ENCODE measurements at places on chromosomes 12 and 14. TPM values are rescaled to one million over a fixed set of nuclear protein-coding genes. Genes with fewer than 3 reads are reported as not detected.

GRCh38 chr14:70442750-70443149, 9.2 kb upstream of the ADAM21 start:
- H3K36me3 ChIP-seq = peaks cover 19% of the 10 kb centered on the region
- no peak overlapping the region for H3K4me3 ChIP-seq
- no peak for DNase-seq
- H3K4me1 ChIP-seq = no peaks in the 10 kb centered on the region
- H3K27me3 ChIP-seq = peaks cover 2% of the 10 kb centered on the region

DNA sequence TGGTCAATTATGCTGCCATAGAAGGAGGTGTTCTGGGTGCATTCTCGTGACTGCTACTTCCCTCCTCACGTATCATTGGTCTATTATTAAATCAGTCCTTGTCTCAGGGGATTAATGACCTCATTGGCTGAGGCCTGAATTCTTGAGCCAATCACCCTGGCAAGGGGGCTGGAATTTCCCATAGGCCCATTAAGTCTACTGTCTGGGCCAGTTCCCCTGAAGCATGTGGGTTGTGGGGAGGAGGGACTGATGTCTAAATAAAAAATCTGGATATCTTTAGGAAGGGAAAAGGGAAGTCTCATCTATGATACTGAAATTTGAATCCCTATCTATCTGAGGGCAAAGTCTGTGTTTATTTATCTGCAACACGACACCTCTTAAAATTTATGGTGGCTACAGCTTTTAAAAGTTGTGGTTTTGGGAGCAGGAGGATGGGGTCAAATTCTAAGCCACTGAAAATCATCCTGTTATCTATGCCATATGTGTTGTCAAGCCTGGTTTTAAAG, 71.9 kb downstream of the DYRK2 start:
- no peak overlapping the region for H3K4me3 ChIP-seq
- H3K27me3 ChIP-seq = peaks cover 6% of the 10 kb centered on the region
- DNase-seq = no peak
- H3K27ac ChIP-seq = no peak overlapping the region
- no peaks in the 10 kb centered on the region for H3K4me1 ChIP-seq

DNA sequence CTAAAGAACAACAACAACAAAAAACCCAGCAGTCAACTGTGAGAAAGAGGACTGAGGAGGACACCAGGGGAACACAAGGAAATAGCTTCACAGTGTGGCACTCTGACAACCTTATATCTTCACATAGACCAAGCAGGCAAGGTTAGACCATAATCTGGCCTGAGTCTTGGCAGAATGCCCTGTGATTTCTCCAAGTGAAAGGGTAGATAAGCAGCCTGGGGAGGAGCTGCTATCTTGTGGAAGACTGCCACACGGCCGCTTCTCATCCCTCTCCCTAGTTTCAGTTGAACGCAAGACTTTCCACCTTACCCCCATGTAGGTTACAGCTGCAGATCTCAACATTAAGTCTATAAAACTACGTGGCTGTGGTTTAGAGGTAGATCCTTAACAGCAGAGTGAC, 3.7 kb downstream of the SLC25A21 start:
- no peaks in the 10 kb centered on the region for H3K27me3 ChIP-seq
- DNase-seq = no peak
- H3K4me1 ChIP-seq = no peaks in the 10 kb centered on the region
- no peak overlapping the region for H3K27ac ChIP-seq
- H3K4me3 ChIP-seq = no peak overlapping the region

- no peaks in the 10 kb centered on the region for H3K27me3 ChIP-seq
- DNase-seq = no peak
- H3K4me3 ChIP-seq = no peak overlapping the region
- H3K27ac ChIP-seq = no peak overlapping the region
- H3K4me1 ChIP-seq = no peaks in the 10 kb centered on the region
Measured at GRCh38 chr12:29256598-29256997, 107.5 kb downstream of the FAR2 start.

DNA sequence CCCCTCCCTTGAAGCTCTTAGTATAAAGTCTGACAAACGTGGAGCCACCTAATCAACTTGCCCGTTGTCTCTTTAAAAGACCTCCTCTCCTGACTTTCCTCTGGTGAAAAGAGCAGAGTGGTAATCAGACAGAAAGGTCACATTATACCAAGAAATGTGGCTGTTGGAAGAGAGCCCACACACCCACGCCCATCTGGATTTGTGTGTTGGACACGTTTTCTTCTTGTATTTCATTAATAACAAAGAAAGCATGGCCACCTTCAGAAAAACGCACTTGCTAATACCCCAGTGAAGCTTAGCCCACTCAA, 41.3 kb downstream of the CCDC60 start:
- no peak overlapping the region for H3K27ac ChIP-seq
- H3K36me3 ChIP-seq = no peaks in the 10 kb centered on the region
- peaks cover 14% of the 10 kb centered on the region for H3K27me3 ChIP-seq

DNA sequence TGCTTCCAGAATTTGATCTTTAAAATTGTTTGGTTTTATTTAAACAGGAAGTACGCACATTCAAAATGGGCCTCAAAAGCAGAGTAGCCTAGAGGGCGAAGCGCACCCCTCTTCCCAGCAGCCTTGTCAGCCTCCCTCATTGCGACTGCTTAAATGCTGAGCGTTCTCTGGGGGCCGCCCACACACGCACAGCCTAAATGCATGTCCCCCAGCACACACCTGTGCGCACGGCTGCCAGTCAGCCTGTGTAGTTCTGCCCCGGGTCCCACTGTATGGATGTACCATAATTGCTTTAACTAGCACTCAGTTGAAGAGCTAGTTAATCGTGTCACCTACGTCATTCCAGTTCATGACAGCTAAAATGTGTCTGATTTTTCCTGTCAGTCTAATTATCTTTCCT, 79.3 kb downstream of the TESC start:
- H3K27me3 ChIP-seq = no peaks in the 10 kb centered on the region
- H3K4me1 ChIP-seq = no peaks in the 10 kb centered on the region
- no peak overlapping the region for H3K4me3 ChIP-seq
- DNase-seq = no peak
- peaks cover 21% of the 10 kb centered on the region for H3K36me3 ChIP-seq
- no peak overlapping the region for H3K27ac ChIP-seq

- peaks cover 15% of the 10 kb centered on the region for H3K4me1 ChIP-seq
- peak; percentile 66 for DNase-seq
- H3K36me3 ChIP-seq = no peaks in the 10 kb centered on the region
- H3K27me3 ChIP-seq = no peaks in the 10 kb centered on the region
Measured at GRCh38 chr12:128763395-128763794, 60.4 kb downstream of the SLC15A4 start.

DNA sequence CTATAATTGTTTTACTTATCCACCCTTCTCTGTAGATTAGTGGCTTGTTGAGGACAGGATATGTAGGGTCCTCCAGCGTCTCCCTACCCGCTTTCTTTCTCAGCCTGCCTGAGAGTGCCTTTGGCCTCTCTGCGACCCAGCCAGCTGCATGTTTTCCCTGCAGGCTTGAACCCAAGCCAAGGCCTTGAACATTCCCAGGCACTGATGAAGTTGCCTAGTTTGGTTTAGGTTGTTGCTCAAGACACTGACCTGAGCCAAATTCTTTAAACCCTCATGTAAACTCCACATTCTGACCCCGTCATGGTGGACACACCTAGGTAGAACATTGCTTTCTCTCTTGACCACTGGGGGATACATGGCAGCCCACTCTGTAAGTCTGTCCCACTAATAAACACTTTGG, 33.4 kb upstream of the TXNRD1 start:
- peaks cover 20% of the 10 kb centered on the region for H3K4me1 ChIP-seq
- H3K27ac ChIP-seq = no peak overlapping the region
- H3K36me3 ChIP-seq = no peaks in the 10 kb centered on the region
- DNase-seq = no peak
- peaks cover 5% of the 10 kb centered on the region for H3K27me3 ChIP-seq
- H3K4me3 ChIP-seq = no peak overlapping the region

DNA sequence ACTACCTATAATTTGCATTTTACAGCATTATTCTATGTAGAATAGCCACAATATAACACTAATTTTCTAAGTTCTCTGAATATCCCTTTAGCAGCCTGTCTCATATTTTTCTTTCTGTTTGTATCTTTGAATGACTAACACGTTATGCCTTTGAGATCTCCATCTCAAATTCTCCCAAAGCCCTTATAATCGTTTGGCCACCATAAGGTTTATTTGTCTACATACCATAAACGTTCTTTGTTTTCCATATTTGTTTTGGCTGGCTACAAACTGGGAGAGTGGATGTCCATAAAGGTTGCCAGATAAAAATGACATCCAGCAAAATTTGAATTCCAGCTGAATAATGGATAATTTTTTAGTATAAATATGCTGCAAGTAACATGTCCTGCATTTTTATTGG, 203.7 kb downstream of the STXBP6 start:
- no peak for DNase-seq
- no peaks in the 10 kb centered on the region for H3K4me1 ChIP-seq
- no peak overlapping the region for H3K4me3 ChIP-seq
- H3K27me3 ChIP-seq = peaks cover 24% of the 10 kb centered on the region
- H3K36me3 ChIP-seq = no peaks in the 10 kb centered on the region

- no peak for DNase-seq
- H3K4me3 ChIP-seq = no peak overlapping the region
- no peaks in the 10 kb centered on the region for H3K4me1 ChIP-seq
- no peaks in the 10 kb centered on the region for H3K36me3 ChIP-seq
- no peak overlapping the region for H3K27ac ChIP-seq
- H3K27me3 ChIP-seq = no peaks in the 10 kb centered on the region
Measured at GRCh38 chr14:40028991-40029390, 596.8 kb upstream of the FBXO33 start.

GRCh38 chr14:61331992-61332657, 10.7 kb downstream of the PRKCH start:
- H3K4me1 ChIP-seq = peaks cover 73% of the 10 kb centered on the region
- H3K27me3 ChIP-seq = no peaks in the 10 kb centered on the region
- peak overlapping the region; percentile 94 for H3K4me3 ChIP-seq
- DNase-seq = no peak

- no peak for DNase-seq
- no peaks in the 10 kb centered on the region for H3K4me1 ChIP-seq
- no peak overlapping the region for H3K4me3 ChIP-seq
Measured at GRCh38 chr14:29215853-29216252, 449.3 kb downstream of the FOXG1 start.

- H3K27ac ChIP-seq = no peak overlapping the region
- DNase-seq = no peak
- no peaks in the 10 kb centered on the region for H3K36me3 ChIP-seq
- H3K4me1 ChIP-seq = no peaks in the 10 kb centered on the region
- H3K27me3 ChIP-seq = peaks cover 6% of the 10 kb centered on the region
Measured at GRCh38 chr12:41271489-41271888, 83.4 kb downstream of the PDZRN4 start.

DNA sequence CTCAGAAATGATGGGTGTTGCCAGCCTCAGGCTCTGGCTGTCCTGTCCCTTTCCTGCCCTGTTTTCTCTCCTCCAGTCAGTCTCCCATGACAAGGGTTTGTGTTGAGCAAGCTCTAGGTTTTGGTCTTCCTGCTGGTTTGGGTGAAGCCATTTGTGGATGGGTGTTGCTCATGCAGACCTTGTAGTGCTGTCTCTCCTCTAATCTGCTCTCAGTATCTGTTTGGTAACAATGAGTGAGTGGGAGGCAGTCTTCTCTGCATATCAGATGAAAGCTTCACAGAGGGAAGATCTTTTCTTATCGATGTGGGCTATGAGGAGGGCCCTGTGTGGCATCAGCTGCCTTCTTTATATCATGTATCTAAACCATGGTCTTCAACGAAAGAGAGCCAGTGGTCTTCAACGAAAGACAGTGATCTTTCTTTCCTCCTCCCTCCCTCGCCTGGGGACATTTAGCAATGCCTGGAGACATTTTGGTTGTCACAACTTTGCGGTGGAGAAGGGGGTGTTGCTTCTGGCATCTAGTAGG, 3.6 kb downstream of the CMA1 start:
- H3K4me3 ChIP-seq = no peak overlapping the region
- peaks cover 12% of the 10 kb centered on the region for H3K27me3 ChIP-seq
- H3K4me1 ChIP-seq = peaks cover 27% of the 10 kb centered on the region

DNA sequence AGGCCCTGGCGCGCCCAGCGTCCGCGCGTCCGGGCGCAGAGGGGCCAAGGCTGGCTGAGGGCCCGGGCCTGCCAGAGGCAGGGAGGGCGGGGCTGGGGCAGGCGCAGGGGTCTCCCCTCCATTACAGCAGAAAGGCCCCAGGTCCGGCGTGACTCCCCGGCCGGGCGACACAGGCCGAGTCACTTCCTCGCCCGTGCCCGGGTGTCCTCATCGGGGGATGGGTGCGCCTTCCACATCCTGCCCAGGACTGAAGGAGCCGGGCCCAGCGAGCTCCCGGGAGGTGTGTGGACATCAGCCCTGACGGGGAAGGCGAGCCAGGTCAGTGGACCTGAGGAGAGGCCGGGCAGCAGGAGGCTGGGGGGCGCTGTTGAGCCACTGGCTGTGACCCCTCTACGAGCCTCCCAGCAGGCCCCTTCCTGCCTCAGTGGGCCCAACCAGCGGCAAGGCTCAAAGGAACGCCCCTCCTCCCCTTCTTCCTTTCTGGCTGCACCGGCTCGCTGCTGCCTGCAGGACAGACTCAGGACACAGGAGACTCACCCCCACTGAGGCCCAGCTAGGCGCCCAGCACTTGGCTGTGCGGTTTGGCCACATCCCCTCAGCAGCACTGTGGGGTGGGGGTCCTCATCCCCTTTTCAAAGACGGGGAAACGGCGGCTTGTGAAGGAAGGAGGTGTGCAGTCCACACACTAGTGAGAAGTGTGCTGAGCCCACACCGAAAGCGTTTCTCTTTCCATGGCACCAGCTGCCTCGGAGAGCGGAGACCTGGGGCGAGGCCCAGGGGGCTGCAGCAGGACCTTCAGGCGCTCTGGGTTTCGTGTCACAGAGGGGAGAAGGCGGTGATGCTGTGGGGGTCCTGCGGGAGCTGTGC, 606 bp downstream of the TNFAIP2 start:
- peak overlapping the region; percentile 18 for H3K4me3 ChIP-seq
- no peaks in the 10 kb centered on the region for H3K4me1 ChIP-seq
- H3K27ac ChIP-seq = no peak overlapping the region
- DNase-seq = no peak

DNA sequence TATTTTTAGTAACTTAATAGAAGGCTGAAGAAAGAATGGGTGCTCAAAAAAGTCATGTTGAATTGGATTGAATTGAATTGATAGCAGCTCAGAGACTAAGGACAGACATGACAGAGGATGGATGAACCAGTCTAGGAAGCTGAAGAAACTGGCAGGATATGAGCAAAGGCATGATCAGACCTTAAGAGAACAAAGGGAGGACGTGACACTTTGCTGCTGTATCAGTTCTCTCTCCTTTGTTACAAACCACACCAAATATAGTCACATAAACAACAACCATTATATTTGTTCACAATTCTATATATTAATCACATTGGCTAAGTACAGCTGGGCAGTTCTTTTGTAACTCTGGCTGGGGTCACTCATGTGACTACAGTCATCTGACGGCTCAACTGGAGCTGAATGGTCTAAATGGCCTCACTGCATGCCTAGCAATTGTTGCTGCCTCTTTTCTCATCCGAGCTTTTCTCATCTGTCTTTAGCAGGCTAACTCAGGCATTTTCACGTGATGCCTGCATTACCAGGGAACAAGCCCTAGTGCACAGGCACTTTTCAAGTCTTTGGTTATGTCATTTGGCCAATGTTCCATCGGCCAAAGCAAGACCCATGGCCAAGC, 355.0 kb downstream of the ETNK1 start:
- DNase-seq = no peak
- H3K4me3 ChIP-seq = no peak overlapping the region
- H3K4me1 ChIP-seq = no peaks in the 10 kb centered on the region

- DNase-seq = no peak
- no peak overlapping the region for H3K27ac ChIP-seq
- no peak overlapping the region for H3K4me3 ChIP-seq
- H3K4me1 ChIP-seq = peaks cover 5% of the 10 kb centered on the region
- H3K36me3 ChIP-seq = no peaks in the 10 kb centered on the region
Measured at GRCh38 chr14:103315351-103315911, 18.6 kb upstream of the EIF5 start.

MYH7 gene
- not detected for total RNA-seq

C1R gene
- total RNA-seq = 1.6 TPM

SERPINA9 gene
- not detected for total RNA-seq

NOC4L gene
- 28.0 TPM for total RNA-seq

MANSC4 gene
- not detected for total RNA-seq

All from natural killer cell treated with Interleukin-12 subunit alpha and Interleukin-12 subunit beta and Interleukin-15 and Interleukin-18, amount 100 ng/mL, for 72 hours (primary cell).